ENCODE measurements at places on chromosomes 16 and 17.

DNA sequence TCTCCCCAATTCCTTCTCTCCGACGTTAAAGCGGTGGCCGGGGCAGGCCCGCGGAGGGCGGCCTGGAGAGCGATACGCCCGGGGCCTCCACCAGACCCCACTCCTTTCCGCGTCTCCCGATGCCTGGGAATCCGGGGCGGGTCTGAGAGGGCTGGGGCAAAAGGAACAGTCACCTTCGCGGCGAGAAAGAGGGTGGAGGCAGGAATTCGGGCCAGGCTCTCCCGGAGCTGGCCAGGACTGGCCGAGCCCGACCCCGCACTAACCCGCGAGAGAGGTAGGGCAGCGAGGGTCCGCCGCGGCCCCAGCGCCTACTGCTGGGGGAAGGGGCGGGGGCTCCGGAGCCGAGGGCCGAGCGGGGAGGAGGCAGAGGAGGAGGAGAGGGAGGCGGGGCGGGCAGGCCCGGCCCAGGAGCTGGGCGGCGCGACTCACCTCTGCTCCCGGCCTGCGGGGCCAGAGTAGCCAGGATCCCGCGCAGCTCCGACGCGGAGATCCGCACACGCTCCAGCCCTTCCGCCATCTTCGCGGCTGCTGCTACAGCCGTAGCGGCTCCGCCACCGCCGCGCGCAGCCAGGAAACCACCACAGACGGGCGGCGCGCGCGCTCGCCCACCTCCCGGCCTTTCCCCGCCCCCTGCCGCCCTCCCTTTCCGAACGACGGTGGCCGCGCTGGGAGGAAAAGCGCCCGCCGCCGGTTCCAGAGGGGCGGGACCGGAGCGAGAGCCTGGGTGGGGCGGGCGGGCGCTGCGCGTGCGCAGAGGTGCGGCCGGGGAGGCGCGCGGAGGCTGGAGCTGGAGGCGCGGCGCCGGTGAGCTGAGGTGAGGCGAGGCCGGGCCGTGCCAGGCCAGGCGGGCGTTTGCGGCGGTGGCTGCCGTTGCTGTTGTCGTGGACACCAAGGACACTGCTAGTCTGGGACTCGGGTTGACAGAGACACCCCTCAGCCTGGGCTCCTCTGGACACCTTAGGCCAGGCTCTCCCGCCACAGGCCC is at the start of the genes SMG6 and SRR:
TSS of gene SMG6 (minus strand) at position 582 of the 985 bp plus-strand sequence. CDS start at position 517, 65 bp downstream.
TSS of gene SRR (plus strand) at position 747 of the 985 bp plus-strand sequence. CDS start 11,611 bp downstream, outside the sequence.
- DNase-seq: peak; percentile 95

- no peak for DNase-seq
Measured at GRCh38 chr16:49757559-49758069, 98.3 kb downstream of the ZNF423 start.

DNA sequence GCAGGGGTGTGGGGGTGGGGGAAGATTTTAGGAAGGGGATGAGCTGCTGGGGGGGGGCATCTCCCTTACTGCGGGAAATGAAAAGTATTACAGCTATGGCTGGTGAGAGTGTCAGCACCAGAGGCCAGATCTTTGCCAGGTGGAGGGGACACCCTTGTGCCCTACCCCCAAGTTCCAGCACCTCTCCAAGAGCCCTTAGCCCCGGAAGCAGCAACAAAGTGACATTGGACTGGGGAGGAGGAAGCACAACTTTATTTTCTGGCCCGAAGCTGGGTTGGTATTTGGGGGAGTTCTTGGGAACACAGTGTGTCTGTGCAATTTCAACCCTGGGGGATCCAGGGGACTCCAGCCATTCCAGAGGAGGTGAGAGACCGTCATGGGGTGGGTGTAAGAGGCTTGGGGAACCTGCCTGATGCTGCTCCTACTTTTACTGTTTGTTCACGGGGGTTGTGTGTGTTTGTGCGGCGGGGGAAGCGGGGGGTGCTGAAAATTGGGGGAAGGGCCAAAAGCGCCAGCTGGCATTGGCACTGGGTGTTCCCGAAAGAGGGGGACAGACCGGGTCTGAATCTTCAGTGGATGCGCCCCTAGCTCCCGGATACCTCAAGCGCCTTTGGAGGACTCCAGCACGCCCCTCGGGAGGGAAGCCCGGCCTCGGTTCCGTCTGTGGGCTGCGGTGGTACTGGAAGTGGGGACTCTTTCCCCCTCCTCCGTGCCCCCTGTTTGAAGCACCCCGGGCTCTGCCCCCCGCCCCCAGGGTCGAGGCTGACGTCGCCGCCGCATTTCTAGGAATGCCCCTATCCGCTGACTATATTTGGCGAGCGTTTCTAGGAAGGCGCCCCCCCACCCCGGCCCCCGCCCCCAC is 230.3 kb downstream of the MRTFB start:
- DNase-seq: peak; percentile 42

- peak; percentile 35 for DNase-seq
Measured at GRCh38 chr17:49434821-49435670, 20.4 kb upstream of the PHB1 start.

- DNase-seq: no peak
Measured at GRCh38 chr17:56819030-56819429, 14.7 kb downstream of the C17orf67 start.

Measured in activated naive CD8-positive, alpha-beta T cell treated with anti-CD3 and anti-CD28 coated beads for 36 hours (primary cell).